Right atrium auricular region (tissue), 2 donors: ENCODE measurements at places on chromosomes 2 and 18. TPM values are rescaled to one million over a fixed set of nuclear protein-coding genes. Genes with fewer than 3 reads are reported as not detected.

The MC5R gene
- not detected for total RNA-seq

The GAL3ST2 gene
- total RNA-seq, result 1.1 TPM

The UPP2 gene
- total RNA-seq, result not detected

The DSG1 gene
- 4.2 TPM for total RNA-seq

The ZSWIM2 gene
- total RNA-seq, result not detected

The TBR1 gene
- not detected for total RNA-seq

DNA sequence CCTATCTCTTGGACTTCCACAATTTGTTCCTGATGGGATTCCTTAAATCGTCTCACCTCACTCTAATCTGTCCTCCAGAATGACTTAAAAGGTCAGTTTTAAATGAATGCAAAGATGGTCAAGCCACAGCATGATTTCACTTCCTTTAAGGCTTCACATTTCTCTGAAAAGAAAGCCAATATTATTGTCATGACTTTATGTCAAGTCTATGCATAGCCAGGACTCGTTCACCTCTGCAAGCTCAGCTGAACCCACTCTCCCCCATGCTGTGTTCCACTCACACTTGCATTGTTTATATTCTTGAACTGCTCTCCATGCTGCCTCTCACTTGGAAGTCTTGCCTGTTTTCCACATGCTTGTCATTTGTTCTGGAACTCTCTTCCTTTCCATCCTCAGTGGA, 298.4 kb upstream of the MMADHC start:
- DNase-seq, result no peak
- H3K4me3 ChIP-seq, result no peak overlapping the region
- H3K4me1 ChIP-seq, result no peaks in the 10 kb centered on the region

DNA sequence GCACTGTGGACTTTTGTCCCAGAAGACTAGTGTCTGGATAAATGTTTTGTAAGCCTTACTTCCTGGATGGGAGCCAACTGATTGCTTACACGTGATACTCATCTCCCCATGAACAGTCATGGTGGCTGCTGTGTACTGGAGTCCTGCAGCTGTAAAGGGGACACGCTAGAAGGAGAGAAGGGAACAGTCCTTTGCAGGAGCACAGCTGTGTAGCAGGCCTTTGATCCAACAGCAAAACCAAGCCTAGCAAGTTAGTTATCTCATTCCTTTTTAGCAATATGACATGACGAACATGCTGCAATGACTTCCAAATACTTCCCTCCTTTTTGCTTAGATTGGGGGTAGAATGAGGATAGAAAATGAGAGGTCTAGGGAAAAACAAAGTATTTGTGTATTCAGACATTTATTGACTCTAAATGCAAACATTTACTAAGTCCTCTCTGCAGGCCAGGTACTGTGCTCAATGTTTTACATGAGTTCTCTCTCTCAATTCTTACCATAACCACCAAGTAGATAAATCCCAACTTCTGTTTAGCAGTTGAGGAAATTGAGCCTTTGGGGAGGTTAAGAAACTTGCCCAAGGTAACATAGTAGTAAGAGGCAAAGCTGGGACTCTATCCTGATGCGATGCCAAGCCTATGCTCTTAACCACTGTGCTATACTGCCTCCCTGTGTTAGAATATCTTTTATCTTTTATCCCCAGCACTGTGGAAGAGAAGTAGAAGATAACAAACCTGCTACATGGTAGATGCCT, 55.4 kb upstream of the CD28 start:
- no peak for DNase-seq
- no peak overlapping the region for H3K4me3 ChIP-seq
- peaks cover 29% of the 10 kb centered on the region for H3K4me1 ChIP-seq
- no peaks in the 10 kb centered on the region for H3K36me3 ChIP-seq

- no peak for DNase-seq
- no peaks in the 10 kb centered on the region for H3K4me1 ChIP-seq
- no peak overlapping the region for H3K27ac ChIP-seq
- H3K27me3 ChIP-seq, result no peaks in the 10 kb centered on the region
- H3K4me3 ChIP-seq, result no peak overlapping the region
Observed at GRCh38 chr2:64675860-64676259, 22.1 kb upstream of the SERTAD2 start.

DNA sequence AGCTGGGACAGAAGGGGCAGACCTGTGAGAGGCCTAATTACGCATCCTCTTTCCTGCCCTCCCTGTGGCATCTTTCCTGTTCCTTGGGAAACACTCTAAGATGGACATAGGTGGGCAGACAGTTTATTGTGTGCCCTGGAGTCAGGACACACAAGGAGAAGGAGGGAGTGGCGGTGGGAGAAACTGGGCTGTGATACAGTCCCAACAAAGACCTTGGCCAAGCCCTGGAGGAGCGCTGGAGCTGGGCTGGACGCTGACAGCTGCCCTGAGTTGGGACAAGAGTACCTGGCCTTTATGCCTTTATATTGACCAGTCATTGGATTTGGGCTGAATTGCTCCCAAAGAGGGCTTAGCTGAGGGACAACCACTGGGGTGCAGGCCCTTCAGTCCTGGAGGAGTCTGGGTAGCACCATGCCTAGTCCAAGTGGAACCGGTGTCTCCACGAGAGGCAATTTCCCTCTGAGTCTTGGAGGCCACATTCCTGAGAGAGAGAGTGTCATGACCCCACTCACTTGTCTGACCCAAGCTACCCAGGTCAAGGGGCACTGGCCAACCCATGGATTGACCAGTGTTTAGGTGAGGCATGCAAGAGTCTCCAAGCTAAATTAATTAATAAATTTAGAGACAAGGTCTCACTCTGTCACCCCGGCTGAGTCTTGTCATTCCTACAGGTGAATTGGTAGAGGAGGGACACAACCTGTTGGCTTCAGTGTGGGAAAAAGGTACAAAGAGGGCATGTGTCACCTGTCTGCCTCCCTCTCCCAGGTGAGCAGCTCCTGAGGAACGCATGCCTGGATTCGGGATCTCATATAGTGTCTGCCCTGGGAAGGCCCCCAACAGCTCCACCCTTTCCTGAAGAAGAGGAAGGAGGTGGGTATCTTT, 107.1 kb upstream of the ST3GAL5 start:
- peak overlapping the region; percentile 62 for H3K27ac ChIP-seq
- no peak overlapping the region for H3K4me3 ChIP-seq
- peak; percentile 54 for DNase-seq
- no peaks in the 10 kb centered on the region for H3K36me3 ChIP-seq

DNA sequence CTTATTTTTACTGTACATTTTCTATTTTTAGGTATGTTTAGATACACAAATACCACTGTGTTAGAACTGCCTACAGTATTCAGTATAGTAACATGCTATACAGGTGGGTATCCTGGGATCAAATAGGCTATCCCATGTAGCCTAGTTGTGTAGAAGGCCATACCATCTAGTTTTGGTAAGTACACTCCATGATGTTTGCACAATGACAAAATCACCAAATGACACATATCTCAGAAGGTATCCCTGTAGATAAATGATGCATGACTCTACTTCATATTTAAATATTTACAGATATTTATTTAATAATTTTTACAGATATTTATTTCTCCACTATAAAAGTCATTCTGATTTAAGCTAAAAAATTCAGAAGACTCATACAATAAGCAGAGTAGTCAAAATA, 233.8 kb upstream of the OSR1 start:
- H3K27ac ChIP-seq, result no peak overlapping the region
- no peaks in the 10 kb centered on the region for H3K36me3 ChIP-seq
- no peaks in the 10 kb centered on the region for H3K4me1 ChIP-seq

DNA sequence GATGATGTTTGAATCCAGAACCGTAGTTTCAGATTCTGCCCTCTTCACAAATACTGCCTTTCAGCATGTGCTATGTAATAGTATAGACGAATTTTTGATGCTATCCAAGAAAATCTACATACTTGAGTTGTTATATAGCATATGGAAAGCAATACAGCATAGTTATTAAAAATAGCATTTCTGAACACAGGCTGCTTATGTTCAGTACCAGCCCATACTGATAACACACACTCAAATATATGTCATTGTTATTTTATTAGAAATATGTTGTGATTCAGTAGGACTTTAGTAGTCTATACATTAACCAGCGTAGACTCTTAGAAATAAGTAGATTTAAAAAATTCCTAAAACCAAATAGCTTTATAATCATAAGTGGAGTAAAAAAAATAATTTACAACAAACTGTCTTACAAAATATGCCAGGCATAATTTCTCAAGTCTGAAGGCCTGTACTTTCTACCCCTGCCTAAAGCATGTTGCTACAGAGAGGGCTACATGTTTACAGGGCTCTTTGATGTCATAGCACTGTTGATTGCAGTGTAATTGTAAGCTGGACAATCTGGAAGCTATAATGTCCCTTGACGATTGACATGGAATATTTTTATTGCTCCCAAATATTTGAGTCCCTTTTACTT, 86.3 kb downstream of the ASXL3 start:
- H3K27ac ChIP-seq, result no peak overlapping the region
- no peaks in the 10 kb centered on the region for H3K36me3 ChIP-seq
- H3K4me3 ChIP-seq, result no peak overlapping the region

DNA sequence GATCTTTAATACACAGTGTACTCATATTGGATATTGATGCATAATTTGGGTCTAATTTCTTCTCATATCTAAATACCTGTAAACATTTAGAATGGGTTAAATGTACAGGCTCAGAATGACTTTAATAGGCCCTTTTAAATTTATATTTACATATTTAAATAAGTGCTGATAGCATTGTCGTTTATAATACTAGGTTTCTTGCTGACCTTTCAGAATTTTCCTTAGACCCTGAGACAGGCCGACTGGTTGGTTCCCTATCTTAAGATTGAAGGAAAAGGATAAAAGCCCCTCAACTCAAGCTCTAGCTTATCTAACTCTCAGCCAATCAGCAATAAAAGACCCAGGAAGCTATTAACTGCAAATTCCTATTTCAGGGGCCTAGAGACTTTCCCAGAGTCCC, 67.8 kb upstream of the HNMT start:
- H3K27me3 ChIP-seq, result no peaks in the 10 kb centered on the region
- H3K4me1 ChIP-seq, result no peaks in the 10 kb centered on the region
- no peak overlapping the region for H3K27ac ChIP-seq
- no peaks in the 10 kb centered on the region for H3K36me3 ChIP-seq
- H3K4me3 ChIP-seq, result no peak overlapping the region
- no peak for DNase-seq

GRCh38 chr2:184367211-184367610, 231.1 kb upstream of the ZNF804A start:
- no peak overlapping the region for H3K4me3 ChIP-seq
- H3K36me3 ChIP-seq, result no peaks in the 10 kb centered on the region
- no peaks in the 10 kb centered on the region for H3K4me1 ChIP-seq
- no peak for DNase-seq
- H3K27me3 ChIP-seq, result no peaks in the 10 kb centered on the region

DNA sequence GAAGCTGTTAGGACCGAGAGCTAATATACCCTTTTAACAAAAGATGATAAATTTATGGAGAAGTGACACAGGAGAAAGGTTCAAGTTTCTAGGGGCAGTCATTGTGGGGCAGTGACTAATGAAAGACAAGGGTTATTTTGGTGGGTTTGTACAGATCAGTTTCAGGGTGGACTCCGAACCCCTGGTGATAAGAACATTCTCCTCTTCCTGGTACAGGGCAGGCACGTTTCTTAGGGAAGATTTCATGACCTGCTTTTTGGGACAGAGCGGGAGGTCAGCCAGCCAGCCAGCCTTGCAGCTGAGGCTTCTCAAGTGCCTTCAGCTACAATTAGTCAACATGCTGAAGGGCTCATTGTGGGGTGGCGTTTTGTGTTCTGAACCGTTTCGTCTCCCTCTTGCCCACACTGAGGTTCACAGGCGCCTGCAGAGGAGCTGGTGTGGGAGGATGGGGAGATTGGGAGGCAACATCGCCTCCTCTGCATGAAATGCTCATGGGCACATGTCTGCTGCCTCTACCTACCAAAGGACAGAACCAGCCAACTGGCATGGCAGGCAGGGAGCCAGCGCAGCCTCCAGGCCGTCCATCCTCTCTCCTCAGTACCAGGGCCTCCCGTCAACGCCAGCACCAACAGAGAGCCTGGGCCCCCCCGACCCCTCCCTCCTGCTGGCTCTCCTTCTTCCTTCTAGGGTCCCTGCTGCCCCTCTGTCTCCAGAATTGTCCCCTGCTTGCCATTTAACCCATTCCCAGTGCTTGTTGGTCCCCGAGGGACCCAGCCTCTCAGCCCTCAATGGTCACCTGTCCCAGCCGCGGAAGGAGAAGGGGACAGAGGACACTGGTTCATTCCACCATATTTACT, 9.6 kb downstream of the CHMP1B start:
- no peak overlapping the region for H3K27ac ChIP-seq
- no peak overlapping the region for H3K4me3 ChIP-seq
- no peaks in the 10 kb centered on the region for H3K36me3 ChIP-seq
- no peaks in the 10 kb centered on the region for H3K27me3 ChIP-seq

DNA sequence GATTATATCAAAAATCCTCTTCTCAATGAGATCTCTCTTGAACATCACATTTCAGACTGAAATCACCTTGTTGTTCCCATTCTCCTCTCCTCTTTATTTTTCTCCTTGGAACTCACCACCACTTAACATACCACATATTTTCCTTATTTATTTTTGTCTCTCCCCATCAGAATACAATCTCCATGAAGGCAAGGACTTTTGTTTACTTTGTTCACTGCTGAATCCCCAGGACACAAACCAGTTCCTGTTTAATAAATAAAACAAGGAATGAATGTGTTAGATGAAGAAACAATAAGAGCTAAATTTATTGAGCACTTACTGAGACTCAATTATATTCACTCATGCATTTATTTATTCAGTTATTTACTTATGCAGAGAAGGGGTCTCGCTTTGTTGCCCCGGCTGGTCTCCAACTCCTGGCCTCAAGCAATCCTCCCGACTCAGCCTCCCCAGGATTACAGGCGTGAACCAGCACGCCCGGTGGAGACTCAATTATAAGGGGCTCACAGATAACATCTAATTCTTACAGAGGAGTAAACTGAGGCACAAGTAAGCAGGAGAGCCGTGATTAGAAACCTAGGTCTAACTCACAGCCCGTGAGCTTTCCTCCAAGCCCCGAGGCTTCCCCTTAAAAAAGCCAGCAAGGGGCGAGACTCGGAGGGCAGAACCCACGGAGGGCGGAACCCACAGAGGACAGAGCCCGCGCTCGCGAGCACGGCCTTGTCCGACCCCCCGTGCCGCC, 616 bp upstream of the TAF1B start:
- H3K4me1 ChIP-seq, result peaks cover 22% of the 10 kb centered on the region
- no peaks in the 10 kb centered on the region for H3K36me3 ChIP-seq
- no peaks in the 10 kb centered on the region for H3K27me3 ChIP-seq
- no peak for DNase-seq
- H3K27ac ChIP-seq, result peak overlapping the region; percentile 84
